ENCODE measurements at places on chromosomes 6 and 20. TPM values are rescaled to one million over a fixed set of nuclear protein-coding genes. Genes with fewer than 3 reads are reported as not detected.
A peak's percentile ranks its signal among the peaks of the same experiment; 100 is the strongest.

The PLCB4 gene
- 13.3 TPM for total RNA-seq

The NHLRC1 gene
- total RNA-seq: 3.5 TPM

The OLIG3 gene
- total RNA-seq: not detected

The SLC22A7 gene
- total RNA-seq: not detected

The KIF13A gene
- 73.0 TPM for total RNA-seq

The ENPP4 gene
- 2.2 TPM for total RNA-seq

DNA sequence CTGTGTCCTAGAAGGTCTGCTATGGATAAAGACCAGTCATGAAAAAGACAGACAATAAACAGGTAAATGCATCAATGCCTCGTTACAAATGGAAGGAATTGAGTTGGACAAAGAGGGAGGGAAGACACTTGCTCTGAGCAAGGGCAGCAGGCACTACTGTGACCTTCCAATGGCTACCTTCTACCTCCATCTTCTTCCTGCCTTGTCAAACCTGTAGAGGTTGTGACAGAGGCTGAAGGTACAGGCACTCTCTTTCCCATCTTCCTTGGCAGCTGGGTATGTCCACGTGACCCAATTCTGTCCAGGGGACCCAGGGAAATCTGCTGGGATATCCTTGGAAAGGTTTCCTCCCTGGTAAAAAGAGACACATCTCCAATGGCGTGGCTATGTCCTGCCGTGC, 274.8 kb downstream of the TFAP2C start:
- DNase-seq: no peak

DNA sequence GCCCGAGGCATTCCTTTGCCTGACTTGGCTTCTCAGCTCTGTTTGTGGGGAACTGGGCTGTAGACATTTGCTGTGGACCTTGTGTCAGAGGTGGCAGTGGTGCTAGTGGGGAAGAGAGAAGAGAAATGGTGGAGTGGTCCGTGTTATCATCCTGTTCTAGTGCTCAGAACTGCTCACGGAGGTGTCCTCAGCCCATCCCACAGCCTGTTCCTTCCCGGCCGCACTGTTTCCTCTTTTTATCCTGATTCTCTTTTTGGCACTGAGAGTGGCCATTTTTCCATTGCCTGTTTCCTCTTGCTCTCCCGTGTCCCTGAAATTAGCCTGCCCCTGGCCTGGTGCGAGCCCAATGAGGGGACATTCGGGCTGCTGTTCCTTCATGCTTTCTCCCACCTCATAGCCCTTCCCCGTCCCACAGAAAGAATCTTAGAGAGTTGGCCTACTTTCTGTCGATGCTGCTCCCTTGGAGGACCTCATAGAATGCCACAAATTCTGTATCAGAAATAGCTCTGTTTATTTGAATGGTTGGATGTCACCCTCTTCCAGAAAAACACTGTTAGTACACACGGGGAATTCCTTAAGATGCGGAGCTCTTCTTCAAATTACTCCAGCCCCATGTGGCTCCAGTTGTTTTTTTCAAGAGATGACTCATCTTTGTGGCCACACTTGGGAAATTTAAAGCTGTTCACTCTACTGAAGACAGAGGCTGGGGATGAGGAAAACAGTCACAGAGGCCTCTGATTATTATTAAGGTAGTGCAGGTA, 26.1 kb downstream of the FARS2 start:
- DNase-seq: no peak

DNA sequence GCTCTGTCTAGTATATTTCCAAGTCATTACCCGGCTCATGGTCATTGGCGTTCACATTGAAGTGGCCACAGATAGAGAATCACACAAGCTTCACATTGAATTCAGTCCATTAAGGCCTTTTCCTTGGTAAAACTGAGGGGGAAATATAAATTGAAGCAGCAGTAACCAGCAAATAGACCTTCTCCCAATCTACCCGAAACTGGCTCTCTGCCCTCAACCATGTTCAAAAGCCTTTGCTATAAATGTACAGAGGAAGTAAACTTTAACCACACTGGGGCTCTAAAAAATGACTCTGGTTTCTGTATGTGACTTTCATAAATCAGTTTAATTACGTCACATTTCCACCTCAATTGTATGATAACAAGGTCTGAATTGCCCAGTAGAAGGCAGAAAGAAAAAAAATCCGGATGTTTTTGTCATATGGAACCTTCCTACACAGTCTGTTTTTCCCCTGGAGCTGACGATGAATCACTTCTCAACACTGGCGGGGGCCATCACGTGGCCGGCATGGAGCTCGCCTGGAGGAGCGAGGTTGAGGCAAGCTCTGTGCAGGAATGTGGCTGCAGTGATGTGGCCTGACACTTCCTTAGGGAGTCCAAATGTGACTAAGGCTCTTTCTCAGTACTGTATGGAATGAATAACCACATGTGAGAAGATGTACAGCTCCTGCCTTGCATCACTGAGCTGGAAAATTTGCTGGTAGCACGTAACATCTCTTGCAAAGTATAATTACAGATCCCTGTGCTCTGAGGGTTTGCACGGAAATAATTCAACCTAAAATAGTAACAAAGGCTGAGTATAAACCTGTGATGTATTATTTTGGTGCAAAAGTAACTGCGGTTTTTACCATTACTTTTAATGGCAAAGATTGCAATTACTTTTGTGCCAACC, 58.6 kb upstream of the SNX9 start:
- DNase-seq: peak; percentile 92

- DNase-seq: no peak
These were observed 51.5 kb downstream of the STK4 start for GRCh38 chr20:45017857-45018256.

GRCh38 chr6:128518434-128519131, 1.8 kb downstream of the PTPRK start:
- DNase-seq: no peak

DNA sequence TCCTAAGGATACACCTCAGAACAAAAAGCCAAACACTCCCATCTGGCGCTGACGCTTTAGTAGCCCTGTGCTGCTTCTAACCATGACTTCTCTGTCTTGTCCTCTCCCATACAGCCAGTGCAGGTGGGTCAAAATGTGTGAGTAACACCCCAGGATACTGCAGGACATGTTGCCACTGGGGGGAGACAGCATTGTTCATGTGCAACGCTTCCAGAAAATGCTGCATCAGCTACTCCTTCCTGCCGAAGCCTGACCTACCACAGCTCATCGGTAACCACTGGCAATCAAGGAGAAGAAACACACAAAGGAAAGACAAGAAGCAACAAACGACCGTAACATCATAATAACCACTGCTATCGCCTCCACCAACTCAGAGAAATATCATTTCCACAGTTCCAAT, 1.4 kb downstream of the DEFB132 start:
- no peak for DNase-seq

- DNase-seq: no peak
These were observed 242.9 kb downstream of the NRN1 start for GRCh38 chr6:5763871-5764270.

DNA sequence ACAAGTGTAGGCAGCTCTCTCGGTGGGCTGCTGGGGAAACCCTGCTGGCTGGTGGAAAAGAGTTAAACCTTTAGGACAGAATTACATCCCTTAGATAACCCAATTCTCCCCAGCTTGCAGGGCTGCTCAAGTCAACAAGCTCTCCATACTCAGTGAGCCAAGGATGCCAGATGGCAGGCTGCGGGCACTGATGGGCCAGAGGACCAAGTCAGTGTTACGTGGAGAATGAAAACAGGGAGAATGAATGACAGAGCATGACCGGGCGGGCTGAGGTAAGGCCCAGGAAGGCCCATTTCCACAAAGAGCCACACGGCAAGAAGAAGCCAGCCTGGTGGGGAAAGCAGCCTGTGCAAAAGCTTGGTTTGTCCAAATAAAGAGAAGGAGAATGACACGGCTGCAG, 58.7 kb upstream of the CD93 start:
- DNase-seq: peak; percentile 72

- no peak for DNase-seq
These were observed 5.4 kb downstream of the TRIM26 start for GRCh38 chr6:30207619-30208295.

DNA sequence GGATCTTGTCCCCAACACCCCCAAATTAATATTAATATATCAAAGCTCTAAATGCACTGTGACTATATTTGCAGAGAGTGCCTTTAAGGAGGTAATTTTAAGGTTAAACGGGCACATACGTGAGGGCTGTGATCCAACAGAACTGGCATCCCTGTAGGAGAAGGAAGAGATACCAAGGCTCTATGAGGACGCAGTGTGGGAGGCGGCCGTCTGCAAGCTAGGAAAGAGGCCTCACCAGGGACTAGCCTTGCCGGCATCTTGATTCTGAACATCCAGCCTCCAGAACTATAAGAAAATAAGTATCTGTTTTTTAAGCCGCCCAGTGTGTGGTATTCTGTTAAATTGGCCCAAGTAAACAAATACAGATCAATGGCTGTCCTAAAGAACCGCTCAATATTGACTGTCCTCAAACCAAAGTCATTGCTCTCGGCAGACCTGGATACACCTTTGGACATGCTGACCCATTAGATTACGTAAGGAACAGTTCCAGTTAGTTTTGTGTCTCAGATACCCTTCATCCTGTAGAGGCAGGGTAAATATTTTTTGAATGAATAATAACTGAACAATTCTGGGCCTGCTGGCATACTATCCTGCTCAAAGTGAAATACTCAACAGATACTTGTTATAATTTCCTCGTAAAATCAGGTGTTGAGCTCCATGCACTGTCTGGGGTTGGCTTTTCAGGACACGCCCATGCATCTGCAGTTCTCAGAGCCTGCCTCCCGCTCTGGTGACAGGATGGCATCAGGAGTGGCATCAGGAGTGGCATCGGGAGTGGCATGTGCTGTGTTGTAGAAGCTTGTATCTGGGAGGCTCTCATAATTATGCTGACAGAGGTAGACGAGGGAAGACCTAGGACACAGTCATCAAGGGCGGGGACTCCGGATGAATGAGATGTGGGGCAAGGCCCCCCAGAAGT, 6.3 kb downstream of the PRR18 start:
- DNase-seq: no peak

DNA sequence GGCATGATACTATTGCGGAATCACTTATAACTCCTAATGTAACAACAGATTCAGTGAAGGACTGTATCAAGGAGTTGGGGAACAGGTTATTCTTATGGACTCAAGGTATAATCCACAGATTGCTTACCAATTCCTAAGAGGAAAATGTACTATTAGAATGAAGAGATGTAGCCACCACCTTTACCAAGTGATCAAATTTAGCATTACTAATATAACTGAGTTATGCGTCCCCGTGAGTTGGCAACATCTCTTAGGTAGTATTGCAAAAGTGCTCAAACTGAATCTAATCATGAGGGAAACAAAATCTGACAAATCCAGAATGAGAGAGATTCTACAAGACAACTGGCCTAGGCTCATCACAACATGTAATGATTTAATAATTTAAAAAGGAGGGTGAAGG, 777 bp upstream of the SNRNP48 start:
- no peak for DNase-seq

DNA sequence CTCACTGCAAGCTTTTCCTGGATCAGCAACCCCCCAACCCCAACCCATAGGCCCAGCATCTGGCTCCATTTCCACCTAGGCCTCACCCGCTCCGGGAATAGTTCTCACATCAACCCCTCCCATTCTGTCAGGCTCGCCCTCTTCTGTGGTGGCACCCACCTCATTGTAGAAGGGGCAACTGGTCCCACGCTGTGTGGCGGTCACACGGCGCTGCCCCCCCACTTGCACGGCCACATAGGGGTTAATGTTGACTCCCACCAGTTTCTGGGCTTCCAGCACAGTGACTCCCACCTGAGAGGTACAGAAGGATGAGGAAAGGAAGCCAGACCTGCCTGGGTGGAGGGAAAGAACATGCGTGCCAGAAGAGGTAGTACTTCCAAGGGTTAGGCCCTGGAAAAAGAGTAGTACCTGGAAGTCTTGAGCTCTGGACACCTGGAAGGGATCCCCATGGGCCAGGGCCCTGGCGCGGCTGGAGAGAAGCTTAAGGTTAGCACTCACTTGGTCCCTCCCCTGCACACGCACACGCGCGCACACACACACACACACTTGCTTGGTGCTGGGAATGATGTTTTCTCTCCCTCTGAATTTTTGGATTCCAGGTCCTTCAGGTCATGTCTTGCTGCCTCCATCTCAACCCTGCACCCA, 12.7 kb upstream of the SPAG4 start:
- DNase-seq: no peak

DNA sequence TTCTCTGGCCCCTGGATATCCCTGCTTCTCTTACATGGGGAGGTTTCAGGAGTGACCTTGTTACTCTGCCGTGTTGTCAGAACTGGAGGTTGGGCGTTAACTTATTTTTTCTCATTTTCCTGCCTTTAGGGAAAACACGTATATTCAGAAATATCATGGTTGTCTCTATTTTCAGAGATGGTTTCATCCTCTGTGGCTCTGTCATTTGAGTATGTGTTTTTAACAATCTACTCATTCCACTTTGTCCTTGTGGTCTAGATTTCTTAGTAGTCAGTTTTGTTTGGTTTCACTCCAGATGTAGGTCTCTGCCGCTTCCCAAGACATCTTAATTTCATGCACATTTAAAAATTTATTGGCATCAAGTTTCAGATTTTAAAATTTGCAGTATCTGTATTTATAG, 45.9 kb downstream of the KCNS1 start:
- no peak for DNase-seq

- DNase-seq: no peak
These were observed 207.1 kb downstream of the ARID1B start for GRCh38 chr6:156984178-156984738.

DNA sequence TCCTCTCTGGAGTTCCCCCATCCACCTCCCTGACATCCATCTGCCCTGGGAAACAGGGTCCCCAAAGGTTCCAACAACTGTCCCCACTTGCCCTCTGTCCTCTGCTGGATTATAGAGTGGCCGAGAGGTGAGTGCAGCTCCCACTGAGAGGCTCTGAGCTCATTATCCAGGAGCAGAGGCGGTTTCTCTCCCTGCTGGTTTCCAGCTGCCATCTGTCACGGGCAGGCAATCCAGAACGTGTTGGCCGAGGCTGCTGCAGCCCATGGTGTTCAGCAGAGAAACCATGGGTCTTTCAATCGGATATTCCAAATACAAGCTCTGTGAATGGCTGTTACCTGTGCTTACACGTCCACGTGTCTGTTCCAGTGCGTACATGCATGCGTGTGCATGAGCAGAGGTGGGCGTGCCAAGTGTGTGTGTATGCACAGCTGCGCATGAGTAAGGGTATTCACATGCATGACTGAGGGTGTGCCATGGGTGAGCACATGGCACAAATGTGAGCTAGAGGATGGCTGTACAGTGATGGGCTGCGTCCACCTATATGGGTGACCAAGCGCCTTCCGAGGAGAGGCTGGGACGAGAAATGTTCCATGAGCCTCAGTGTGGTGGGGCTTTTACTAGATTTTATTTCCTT, 183.7 kb upstream of the PMEPA1 start:
- DNase-seq: no peak
